Glutamatergic neuron (in vitro differentiated cells): ENCODE measurements at places on chromosomes 3 and 15. TPM values are rescaled to one million over a fixed set of nuclear protein-coding genes. Genes with fewer than 3 reads are reported as not detected.

Gene EIF4E3
- total RNA-seq = 21.9 TPM

Gene KBTBD13
- not detected for total RNA-seq

Gene CCDC54
- not detected for total RNA-seq

Gene TMEM266
- total RNA-seq = 1.3 TPM

Gene REC114
- not detected for total RNA-seq

Gene TNNC1
- total RNA-seq = 2.7 TPM

Gene NPAP1
- 0.07 TPM for total RNA-seq

Gene MORC1
- total RNA-seq = not detected

Gene CAMKV
- total RNA-seq = 518 TPM

Gene AHSG
- not detected for total RNA-seq

Gene INKA1
- 4.2 TPM for total RNA-seq

Gene TMC3
- not detected for total RNA-seq

Gene MESP2
- not detected for total RNA-seq

Gene MKRN2OS
- not detected for total RNA-seq

Gene ANKRD63
- not detected for total RNA-seq

Gene DMXL2
- total RNA-seq = 48.2 TPM

Gene SMCO1
- total RNA-seq = not detected

Gene SLC12A8
- 2.4 TPM for total RNA-seq

Gene RNU5B-1
- not detected for total RNA-seq
